ENCODE measurements at places on chromosomes 1 and 21.

GRCh38 chr1:25128121-25128621 lies 104.1 kb downstream of the SYF2 start:
- no peak for DNase-seq

GRCh38 chr1:27314169-27314568 lies 7.8 kb upstream of the TMEM222 start:
- no peak for DNase-seq

DNA sequence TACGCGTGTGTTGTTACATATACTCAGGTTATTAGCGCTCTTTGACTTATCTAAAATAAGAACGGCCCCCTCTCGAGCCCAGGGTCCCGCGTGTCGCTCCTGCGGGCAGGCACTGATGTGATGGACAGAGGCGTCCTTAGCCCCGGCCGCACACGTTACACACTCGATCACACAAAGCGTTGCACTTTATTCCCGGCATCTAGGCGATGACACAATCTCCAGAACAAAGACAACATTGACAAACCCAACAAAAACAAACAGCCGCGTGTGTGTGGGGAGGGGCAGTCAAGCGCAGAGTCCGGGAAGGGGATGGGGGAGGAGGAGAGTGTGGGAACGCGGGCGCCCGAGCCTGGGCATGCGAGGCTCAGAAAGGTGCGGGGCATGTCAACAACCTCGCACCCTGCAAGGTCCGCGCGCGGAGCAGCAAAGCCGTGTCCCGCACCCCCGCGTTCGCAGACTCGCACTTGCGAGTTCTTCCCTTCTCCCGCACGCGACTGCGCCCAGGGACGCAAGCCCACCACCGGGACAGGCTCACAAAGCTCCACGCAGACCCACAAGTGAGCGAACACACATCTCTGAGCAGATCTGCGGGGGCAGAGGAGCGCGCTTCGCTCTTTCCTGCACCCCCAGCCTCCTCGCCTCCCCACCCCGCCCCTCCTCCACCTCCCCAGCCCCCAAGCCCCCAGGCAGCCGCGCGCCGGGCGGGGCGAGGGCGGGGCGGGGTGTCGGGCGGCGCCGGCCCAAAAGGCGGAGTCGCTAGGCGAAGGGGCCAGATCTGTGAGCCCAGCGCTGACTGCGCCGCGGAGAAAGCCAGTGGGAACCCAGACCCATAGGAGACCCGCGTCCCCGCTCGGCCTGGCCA lies at the start of gene EFNA1:
EFNA1 (plus strand) TSS at position 772 of the 862 bp plus-strand sequence. CDS start 102 bp downstream, outside the sequence.
- no peak for DNase-seq

GRCh38 chr1:83889707-83890106 lies 109.2 kb downstream of the TTLL7 start:
- DNase-seq: no peak

GRCh38 chr1:102799496-102799895 lies 308.8 kb downstream of the COL11A1 start:
- no peak for DNase-seq

DNA sequence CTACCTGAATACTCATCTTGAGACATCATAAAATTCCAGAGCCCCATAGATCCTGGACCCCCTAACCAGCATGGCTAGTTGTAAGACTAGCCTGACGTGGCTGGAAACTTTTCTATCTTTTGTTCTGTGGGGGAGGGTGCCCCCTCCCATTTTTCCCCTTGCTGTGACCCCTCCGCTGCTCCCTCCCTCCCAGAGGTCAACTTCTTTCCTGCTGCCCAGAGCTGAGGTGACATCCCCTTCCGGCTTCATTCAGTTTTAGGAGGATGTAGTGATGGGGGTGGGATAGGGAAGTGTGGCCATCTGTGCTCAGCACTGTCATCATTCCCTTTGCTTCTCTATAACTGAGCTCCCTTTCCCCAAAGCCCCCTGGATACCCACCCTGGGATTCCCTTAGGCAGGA lies 4.4 kb upstream of the SLC41A1 start:
- DNase-seq: no peak

- DNase-seq: no peak
Observed at GRCh38 chr1:157399984-157400382, 152.3 kb downstream of the FCRL5 start.

- no peak for DNase-seq
Observed at GRCh38 chr1:225412321-225412720, 15.5 kb downstream of the LBR start.

DNA sequence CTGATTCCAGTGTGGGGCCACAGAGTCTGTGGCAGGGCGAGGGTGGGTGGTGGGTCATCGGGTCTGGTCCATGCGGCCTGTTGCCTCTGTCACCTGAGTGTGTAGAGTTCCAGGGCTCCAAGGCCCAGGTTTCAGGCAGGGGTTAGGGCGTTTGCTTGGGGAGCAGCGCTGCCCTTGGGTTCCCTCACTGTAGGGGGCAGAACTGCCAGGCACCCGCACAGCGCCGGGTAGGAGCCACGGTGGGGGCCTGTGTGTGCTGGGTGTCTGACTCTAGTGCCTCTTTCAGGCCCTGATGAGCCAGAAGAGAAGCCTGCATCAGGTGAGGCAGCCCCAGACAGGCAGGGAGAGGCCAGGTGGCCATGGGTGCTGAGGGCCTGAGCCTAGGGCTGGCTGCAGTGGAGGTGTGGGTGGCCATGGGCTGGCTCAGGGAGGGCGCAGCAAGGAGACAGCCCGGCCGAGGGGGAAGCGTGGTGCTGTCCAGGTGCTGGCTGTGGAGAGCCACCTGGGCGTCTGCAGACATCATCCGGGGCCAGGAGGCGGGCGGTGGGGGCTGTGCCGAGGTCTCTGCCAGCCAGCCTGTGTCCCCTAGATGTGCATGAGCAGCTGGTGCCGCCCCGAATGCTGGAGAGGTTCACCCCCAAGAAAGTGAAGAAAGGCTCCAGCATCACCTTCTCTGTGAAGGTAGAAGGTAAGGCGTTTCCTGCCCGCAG lies 72.3 kb downstream of the TRIM11 start:
- DNase-seq: no peak

DNA sequence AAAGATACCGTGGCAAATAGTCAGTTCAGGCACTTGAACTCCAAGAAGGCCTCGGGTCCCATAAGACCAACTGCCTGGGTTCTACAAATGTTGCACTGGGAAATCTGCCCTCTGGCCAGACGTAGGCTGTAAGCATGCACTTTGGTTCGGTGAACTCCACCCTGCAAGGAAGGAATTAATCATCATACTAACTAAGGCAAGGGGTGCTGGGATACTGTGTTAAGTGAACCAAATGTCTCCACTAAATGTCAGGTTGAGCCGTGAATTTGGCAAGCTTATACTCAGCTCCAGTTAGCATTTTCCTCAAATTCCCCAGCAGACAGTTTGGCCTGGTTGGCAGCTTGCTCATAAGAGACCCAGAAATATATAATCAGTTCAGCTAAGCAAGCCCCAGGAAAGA lies 385.9 kb downstream of the GPATCH2 start:
- no peak for DNase-seq

DNA sequence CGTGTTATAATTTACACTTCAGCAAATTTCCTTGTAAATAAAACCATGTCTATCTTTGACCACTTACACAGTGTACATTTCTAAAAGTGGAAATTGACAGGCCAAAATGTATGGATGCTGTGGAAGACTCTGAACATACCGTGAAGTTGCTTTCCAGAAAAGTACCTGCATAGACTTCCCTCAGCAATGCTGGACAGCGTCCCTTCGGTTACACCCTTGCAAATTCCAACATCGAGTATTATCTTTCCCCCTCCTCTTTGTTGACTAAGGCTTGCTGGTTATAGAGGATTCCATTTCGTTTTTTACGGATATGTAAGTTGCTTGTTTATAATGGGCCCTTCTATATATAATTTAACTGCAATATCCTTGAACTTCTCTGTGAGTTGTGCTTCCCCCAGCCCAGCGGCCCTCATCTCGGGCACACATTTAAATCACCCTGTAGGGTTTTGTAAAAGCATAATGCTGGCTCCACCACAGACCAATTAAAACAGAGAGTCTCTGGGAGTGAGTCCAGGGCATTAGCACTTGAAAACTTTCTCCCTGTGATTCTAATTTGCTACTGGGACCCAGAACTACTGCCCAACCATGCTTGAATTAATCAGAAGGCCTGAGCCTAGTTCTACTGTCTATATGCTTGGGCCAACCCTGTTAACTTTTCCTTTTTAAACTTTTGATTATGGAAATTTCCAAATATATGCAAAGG lies 230.3 kb downstream of the GRIK3 start:
- no peak for DNase-seq

DNA sequence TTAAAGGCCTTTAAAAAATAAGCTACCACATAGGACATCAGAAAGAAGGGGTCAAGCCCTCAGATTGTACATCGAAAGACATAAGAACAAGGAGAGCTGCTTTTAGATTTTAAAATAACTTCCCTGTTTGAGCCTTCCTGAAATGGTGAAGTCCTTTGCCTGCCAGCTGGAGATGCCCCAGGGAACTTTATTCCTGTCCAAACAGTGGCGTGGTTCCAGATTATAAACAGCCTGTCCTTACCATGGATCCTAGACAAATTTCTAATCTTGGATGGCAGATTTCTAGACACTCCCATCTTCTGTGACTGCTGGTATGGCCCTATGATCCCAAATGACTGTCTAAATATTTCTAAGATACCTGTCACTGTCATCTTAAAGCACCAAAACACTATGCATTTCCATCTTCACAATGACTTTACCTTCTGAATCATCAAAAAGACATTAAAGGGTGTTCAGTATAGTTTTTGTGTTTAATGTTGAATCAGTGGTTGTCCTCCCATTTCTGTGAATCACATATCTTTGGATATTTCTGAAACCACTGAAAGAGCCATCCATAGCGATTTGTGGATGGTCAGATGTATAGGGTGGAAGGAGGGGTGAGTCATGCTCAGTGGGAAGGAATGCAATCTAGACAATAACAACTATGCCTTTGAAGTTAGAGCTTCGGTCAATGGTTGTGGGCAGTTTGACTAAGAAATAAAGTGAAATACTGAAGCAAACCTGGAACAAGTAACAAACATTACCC lies 23.2 kb downstream of the ILDR2 start:
- no peak for DNase-seq
